ENCODE measurements at places on chromosomes 5 and 9.
A peak's percentile ranks its signal among the peaks of the same experiment; 100 is the strongest.

DNA sequence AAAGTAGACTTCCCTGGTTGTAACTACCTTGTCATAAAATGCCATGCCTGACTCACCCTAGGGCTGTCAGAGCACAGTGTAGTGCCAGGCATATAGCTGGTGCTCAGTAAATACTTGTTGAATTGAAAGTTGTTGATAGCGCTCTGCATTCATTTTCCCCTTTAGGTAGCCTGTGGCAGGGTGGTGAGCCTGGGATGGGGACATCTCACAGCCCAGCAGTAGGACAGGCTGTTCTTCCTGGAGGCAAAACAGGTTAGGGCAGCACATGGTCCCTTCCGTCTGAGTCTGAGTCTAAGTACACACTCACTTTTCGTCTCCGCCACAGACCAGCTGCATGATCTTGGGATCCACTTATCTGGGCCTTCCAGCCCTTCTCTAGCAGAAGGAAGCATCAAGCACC, 401.9 kb downstream of the ZSWIM6 start:
- DNase-seq: no peak

DNA sequence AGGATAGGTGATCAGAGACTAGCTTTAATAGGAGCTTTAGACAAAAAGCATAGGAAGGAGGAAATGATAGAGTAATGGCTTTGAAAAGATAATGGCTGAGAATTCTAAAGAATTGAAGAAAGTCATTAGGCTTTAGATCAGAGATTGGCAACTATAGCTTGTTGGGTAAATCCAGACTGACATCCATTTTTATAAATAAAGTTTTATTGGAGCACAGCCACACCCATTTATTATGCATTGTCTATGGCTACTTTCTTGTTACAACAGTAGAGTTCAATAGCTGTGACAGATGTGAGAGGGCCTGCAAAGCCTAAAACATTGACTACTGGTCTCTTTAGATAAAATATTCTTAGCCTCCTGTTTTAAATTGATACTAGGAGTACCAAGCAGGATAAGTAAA, 40.7 kb upstream of the FYB1 start:
- DNase-seq: no peak

- DNase-seq: no peak
These were observed 6.1 kb downstream of the CA9 start for GRCh38 chr9:35679766-35680330.

- peak; percentile 53 for DNase-seq
These were observed 188.6 kb downstream of the FSTL4 start for GRCh38 chr5:133423618-133424282.

- no peak for DNase-seq
These were observed 81.5 kb downstream of the NRG2 start for GRCh38 chr5:139961435-139962157.

DNA sequence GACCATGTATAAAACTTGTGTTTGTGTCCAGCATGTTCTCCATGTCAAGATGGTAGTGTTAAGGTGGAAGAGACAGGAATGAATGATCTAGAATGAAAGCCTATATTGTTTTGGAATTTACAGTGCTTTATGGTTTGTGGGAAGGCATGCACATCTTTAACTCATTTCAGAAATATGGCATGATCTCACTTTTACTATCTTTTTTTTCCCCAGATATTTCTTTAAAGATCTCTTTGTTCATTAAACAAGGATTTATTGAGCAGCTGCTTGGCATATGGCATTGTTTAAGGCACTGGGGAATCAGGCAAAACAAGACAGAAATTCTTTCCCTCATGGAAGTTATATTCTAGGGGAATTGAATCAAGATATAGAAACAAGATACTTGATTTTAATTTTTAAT, 51.7 kb downstream of the SLC12A2 start:
- DNase-seq: no peak

DNA sequence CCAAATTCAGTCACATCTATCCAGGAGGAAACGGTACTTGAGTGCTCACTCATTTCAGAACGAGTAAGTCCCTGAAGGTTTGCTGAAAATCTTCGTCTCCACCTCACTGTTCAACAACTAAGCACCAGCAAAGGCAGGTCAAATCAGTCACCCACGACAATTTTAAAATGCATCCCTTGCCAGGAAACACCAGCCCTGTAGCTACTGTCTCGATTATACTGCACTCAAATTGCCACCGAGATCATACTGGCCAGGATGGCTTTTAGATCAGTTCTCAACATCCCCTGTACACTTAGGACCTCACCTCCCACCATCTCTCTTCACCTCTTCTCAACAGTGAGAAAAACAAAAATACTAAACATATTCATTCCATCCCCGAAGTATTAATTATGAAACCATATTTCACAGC, 298.6 kb downstream of the AGTPBP1 start:
- no peak for DNase-seq

DNA sequence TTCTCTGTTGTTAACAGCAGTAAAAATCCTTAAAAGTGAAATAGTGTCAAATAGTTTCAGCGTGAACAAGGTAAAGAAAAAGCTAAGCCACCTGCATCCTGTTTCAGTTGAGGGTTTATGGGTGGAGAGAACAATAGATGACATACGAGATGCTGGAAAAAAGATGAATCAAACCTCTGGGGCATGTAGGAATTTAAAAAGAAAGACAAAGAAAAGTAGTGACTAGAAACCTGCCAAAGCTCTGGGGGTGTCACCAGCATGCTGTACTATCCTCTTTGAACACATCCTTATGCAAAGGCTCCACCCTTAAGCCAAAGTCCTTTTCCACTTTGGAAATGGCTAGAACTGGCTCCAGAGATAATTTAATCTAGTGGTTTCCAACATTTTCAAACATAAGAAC, 22.2 kb downstream of the SCAI start:
- DNase-seq: no peak

GRCh38 chr5:138603249-138603920, 28.2 kb upstream of the HSPA9 start:
- no peak for DNase-seq

DNA sequence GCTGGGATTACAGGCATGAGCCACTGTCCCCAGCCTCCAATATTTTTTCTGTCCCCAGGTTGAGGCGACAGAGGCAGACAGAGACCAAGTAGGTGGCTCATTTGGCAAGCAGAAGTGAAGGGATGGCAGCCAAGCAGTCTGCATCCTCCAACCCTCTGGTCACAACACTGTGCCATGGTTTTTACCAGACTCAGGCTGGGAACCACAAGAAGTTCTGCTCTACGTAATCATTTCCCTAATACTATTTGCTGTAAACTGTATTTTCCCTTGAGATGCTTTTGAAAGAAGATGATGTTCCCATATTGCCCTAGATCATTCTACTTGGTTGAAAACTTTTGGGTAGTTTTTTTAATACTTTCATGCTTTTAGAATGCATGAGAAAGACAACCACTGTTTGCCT, 40.5 kb downstream of the PTTG1 start:
- DNase-seq: no peak

Measured in GM19239 (cell line).